Calu3 (cell line): ENCODE measurements at places on chromosomes 7 and 10. TPM values are rescaled to one million over a fixed set of nuclear protein-coding genes. Genes with fewer than 3 reads are reported as not detected.

NUTM2D gene
- 2.4 and 3.8 TPM in 2 replicates for total RNA-seq

LIPJ gene
- not detected in 2 replicates for total RNA-seq

- no peaks in the 10 kb centered on the region for H3K4me1 ChIP-seq
- no peak overlapping the region for H3K27ac ChIP-seq
- no peaks in the 10 kb centered on the region for H3K36me3 ChIP-seq
- H3K4me3 ChIP-seq: no peak overlapping the region
These were observed 247.3 kb downstream of the SEMA3A start for GRCh38 chr7:83947260-83947659.

DNA sequence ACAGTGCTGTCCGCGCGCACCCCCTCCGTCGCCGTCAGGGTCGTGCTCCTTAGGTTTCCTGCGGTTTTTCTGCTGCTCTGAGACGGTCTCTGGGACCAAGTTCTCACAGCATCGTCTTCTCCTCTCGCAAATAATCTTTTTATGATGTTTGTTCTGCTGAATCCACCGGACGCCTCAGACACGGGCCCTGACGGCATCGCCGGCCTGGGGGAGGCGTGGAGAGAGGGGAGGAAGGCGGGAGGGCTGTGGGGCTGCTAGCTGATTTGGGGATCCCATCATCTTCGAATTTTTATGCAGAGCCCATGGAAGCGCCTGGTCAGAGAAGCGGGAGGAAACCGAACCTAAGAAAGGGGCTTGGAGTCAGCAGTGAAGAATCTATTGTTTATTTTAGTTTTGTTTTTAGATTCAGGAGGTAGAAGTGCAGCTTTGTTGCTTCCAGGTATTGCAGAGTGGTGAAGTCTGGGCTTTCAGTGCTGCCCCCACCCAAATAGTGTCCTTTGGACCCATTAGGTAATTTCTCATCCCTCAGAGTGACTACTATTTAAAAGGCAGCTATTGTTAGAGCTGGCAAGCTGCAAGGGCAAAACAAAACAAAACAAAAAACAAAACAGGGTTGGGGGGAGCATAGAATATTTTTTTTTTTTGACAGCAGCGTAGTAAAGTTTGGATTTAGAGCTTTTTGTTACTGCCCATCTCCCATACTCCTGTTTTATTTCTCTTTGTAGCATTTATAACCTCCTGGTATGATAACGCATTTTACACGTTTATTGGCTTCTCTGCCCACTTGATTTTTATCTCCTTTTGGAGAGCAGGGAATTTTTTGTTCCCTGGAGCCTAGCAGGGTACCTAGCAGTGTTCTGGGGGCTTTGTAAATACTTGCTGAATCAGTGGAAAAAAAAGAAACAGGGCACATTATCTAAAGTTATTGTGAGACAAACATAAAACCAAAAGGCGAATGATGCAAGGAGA, 92.6 kb downstream of the SPAG6 start:
- H3K4me1 ChIP-seq: peaks cover 31% of the 10 kb centered on the region
- peak overlapping the region; percentile 88 for H3K4me3 ChIP-seq
- H3K27ac ChIP-seq: peak overlapping the region; percentile 71
- peaks cover 23% of the 10 kb centered on the region for H3K36me3 ChIP-seq
- DNase-seq: no peak

GRCh38 chr10:10320956-10321355, 696.7 kb upstream of the CELF2 start:
- H3K27ac ChIP-seq: no peak overlapping the region
- H3K4me3 ChIP-seq: no peak overlapping the region
- DNase-seq: no peak
- no peaks in the 10 kb centered on the region for H3K27me3 ChIP-seq
- H3K36me3 ChIP-seq: no peaks in the 10 kb centered on the region

DNA sequence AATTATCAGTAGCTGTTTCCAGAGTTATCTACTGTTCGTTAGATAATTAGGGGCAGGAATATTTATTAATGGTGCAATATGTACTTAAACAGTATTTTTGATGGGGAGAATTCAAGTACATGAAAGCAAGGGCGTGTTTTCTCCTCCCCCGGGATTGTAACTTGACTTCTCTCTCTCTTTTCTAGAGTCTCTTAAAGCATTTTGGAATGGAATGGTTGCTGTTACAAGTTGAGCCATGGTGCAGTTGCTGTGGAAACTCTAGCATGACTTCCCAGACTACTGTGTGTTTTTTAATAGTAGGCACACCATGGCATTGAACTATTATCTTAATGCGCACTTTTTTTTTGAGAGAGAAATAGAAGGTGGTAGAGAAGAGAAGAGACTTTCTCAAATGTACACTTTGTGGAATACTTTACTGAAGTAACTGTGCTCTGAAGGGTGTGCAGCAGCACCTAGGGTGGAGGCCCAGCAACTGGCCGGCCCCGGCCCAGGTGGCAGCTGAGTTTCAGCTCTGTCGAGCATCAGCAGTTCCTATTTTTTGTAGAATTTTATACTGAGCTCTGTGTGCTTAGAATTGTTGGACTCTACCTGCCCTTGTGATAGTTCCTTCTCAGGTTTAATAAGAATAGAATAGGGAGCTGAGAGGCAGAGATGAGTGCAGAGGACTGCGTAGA, 64.4 kb downstream of the CCNY start:
- no peaks in the 10 kb centered on the region for H3K36me3 ChIP-seq
- no peaks in the 10 kb centered on the region for H3K27me3 ChIP-seq
- no peak overlapping the region for H3K27ac ChIP-seq
- H3K4me3 ChIP-seq: no peak overlapping the region
- no peak for DNase-seq
- no peaks in the 10 kb centered on the region for H3K4me1 ChIP-seq
